ENCODE measurements at places on chromosomes 7 and 10.

- DNase-seq = no peak
Measured at GRCh38 chr10:77898323-77899079, 28.1 kb downstream of the DLG5 start.

- peak; percentile 73 for DNase-seq
Measured at GRCh38 chr10:71840177-71840957, 10.7 kb downstream of the PSAP start.

DNA sequence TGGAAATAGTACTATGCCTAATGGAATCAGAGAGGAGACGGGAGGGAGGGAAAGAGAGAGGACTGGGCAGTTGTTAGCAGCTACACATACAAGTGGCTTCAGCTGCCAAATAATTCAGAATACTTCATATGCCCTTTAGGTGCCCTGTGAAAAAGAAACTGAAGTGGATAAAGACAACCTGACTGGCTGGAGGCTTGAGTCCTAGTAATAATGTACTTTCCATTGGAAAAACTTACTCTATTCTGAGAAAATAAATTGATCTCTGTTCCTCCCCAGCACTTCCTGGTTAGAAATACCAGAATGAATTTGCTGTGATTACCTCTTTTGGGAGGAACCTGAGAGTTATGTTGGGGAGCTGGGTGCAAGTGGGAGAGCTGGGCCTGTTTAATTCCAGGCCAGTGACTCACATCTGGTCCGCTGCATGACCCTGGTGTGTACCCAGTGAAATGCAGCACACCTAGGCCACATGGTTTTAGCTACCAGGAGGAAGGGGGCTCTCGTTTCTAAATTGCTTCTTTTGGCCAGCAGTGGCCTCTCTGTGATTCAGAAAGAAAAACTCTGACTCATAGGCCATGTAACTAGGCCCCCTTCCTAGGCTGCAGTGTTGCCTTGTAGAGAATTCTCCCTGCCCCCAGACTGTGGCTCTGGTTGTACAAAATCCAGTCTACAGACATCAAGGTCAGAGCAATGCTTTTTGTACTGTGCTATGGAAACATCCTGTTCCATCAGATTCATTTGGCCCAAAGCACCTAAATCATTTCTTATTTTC is 6.5 kb downstream of the AGFG2 start:
- DNase-seq = peak; percentile 71

GRCh38 chr10:79238606-79239005 is 108.7 kb upstream of the PPIF start:
- DNase-seq = no peak

All from HS-5 (cell line).